WTC11 (cell line): ENCODE measurements at places on chromosomes 1 and 21.

GRCh38 chr1:166978821-166979220, 3.5 kb upstream of the ILDR2 start:
- DNase-seq = no peak

DNA sequence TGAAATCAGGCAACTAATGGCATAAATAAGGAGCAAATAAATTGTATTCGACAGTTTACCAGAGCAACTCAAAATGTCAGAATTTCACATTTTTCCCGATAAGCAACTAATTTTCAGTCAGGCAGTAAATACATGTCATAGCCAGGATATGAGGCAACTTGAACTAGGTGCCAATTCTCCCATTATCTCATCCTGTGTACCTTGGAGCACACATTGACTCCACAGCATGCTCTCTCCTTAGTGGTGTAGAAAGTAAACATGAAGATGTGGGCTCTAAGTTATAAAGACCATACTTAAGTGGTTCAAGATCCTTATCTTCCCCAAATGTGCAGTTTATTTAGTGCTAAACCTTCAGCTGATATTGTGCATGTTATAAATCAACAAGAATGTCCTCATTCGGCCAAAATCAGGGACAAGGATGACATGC, 197.8 kb downstream of the VAV3 start:
- no peak for DNase-seq

DNA sequence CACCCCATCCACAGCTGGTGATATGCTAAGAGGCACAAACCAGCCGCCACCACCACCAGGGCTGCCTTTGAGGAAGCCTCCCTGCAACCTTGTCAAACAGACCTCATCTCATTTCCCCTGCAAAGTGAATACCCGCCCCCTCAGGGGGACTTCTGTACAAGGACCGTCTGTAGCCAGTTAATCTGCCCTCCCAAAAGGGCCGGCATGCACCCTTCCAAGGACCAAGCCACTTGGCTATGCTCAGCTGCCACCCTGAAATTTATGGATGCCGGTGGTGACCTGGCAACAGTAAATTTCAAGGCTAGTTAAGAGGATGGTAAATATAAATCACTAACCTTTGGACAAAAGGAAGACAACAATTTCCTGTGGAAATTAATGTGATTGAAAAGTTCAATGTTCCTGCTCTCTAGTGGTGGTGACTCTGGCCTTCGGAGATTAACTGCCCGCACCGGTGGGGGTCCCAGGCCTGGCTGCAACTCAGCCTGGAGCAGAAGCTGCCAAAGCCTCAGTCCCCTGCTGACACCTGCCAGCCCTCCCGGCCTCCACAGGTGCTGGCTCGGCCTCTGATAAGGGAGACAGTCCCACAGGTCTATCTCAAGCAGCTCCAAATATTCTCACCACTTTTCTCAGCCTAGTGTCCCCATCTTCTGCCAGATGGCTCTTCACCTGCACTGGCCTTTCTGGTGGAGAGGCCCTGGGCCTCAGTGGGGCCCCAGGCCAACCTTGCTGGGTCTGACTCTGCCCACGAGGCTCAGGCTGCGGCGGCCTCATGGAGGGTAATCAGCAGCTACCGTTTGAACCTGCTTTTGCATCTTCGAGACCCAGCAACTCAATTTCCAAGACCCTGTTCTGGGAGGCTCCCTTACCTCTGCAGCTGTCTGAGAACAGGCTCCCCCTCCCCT, 12.2 kb downstream of the TMEM53 start:
- no peak for DNase-seq

GRCh38 chr1:5430911-5431697, 561.1 kb downstream of the NPHP4 start:
- no peak for DNase-seq

DNA sequence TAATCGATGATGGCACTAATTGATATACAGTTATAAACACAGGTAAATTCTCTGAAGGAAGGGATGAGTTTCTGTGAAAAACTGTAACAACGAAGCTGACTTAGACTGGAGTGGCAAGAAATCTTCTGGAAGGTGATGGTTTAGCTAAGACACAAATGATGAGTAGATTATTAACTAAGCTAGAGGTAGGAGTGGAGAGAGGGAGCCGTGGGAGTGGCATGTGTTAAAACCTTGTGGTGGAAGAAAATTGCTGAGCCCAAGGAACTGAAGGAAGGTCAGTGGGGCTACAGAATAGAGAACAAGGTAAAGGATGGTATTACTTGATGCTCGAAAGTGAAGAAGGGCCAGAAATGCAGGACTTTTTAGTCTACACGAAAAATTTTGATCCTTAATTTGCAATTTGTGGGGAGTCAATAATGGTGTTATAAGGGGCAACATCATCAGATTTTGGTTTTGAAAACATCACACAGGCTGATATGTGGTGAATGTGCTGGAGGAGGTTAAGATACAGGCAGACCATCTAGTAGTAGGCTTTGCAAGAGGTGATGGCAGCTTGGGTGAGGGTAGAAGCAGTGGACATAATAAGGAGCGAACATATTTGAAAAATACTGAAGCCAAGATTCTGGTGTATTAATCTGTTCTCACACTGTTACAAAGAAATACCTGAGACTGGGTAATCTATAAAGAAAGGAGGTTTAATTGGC, 93.8 kb downstream of the S1PR1 start:
- DNase-seq = no peak

DNA sequence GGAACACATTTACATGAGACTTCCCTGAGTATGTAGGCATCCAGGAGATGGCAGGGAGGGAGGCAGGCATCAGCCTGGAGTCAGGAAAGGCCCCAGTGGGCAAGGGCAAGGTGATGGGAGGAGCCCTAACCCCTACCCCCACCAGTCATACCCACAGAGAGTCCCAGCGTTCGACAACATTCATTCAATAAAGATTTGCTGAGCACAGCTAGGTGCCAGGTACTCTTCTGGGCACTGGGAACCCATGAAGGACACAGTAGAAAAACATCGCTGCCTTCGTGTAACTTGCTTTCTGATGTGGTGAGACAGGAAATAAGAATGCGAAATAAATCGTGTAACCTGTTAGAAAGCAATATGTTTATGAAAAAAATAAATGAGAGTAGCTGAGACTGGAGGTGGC, 77.3 kb upstream of the GADD45A start:
- no peak for DNase-seq

GRCh38 chr1:222557148-222557547, 9.2 kb upstream of the HHIPL2 start:
- DNase-seq = no peak

DNA sequence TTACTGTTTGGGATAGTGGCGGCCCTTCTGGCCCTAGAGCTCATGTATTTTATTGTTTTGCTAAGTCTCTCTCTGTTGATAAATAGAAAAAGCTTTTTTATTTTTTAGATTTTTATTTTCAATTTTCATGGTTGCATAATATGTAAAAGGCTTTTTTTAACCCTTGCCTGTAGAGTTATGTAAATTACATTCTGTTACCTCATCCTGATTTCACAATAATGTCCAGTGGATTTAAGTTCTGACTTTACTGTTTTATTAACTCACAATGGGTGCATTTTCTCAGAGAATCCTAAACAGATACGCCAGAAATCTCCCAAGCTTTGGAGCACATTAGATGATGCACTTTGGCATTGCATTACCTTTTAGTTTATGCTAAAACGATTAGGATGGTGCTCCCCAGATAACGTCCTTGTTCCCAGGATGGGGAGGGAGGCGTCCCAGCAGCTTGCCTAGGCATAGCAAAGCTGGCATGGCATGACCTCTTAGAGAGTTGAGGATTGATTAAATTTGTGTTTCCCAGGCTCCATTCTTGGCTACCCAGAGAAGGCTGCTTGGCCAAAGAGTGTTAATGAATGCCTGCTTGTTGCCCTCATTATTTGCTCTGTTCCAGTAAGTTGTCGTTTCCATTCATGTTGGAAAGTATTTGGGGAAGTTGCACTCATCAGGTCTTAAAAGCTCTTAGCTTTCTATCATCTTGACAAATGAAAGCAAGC, 17.1 kb downstream of the UTP25 start:
- DNase-seq = no peak

DNA sequence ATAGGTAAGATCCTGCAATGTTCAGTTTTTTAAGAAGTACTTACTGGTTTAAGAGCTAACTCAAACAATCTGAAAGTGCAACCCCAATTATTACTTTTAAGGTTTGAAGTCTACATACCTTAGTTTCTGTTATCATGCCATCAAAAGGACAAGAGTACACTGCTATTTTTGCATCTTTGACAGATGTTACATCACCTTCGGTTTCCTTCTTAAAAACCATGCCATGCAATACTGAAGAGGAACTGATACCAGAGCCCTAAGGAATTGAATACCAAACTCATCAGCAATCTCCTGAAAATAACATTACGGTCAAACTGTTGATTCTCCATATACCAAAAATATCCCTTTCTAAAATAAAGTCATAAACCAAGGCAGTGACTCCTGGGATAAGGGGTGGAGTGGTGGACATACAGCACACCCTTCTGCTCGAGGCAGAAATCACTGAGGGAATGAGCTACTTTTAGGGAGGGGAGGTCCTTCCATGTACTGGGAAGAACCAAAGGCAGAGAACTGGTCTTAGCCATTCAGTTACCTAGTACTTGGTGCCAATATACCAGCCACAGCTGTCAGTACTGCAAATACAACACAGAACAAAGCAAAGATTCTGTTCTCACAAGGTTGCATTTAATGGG, 8.5 kb downstream of the CCT8 start:
- DNase-seq = no peak

- DNase-seq = no peak
Observed at GRCh38 chr21:21631961-21632360, 633.8 kb downstream of the NCAM2 start.

- DNase-seq = no peak
Observed at GRCh38 chr1:179001451-179001850, 24.2 kb upstream of the FAM20B start.

DNA sequence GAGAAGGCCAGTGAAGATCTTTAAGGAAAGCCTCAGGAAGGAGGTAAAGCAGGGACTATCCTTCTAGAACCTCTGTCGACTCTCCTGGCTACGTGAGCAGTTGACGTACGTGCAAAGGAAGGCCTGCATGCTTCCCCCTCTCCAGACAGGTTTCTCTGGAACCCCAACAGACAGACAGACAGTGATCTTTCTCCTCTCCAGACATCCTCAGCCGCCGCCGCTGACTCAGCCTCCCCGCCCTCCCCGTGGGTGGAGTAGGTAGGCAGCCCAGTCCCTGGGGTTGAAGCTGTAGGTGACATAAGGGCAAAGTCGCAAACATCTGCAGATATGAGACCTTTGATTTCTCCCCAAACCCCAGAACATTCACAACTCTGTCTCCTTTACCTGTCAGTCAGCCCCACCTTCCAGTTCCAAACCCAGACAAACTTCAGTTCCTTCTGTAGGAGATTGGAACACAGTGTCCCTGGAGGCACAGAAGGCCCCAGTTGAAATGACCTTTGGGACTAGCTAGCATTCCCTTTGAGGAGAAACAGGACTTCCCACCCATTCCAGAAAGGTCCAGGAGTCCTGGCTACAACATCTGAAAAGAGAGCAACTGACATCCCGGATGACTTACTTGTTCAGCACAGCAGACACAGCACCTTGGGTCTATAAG, 146.0 kb upstream of the JUN start:
- DNase-seq = no peak

GRCh38 chr1:31762726-31763670, 1.1 kb downstream of the ADGRB2 start:
- peak; percentile 88 for DNase-seq

GRCh38 chr21:33947451-33948095, 32.0 kb upstream of the ATP5PO start:
- peak; percentile 62 for DNase-seq
